ENCODE measurements at places on chromosomes 3 and 15.

DNA sequence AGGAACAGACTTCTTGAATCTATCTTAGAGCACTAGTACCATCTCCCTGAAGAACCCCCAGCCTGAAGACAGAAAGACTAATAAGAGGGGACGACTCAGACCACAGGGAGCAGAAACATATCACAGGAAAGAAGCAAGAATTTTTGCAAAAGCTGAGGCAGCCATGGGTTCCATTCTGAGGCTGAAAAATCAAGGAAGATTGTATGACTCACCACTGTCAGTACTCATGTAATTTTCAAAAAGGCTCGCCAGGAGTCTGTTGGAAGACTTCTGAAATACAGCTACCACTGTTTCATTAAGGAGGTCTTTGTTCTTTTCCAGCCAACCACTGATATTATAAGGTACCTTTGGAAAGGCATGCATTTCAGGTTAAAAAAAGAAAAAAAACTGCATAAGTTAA is 47.5 kb downstream of the MYH15 start:
- no peak for DNase-seq

DNA sequence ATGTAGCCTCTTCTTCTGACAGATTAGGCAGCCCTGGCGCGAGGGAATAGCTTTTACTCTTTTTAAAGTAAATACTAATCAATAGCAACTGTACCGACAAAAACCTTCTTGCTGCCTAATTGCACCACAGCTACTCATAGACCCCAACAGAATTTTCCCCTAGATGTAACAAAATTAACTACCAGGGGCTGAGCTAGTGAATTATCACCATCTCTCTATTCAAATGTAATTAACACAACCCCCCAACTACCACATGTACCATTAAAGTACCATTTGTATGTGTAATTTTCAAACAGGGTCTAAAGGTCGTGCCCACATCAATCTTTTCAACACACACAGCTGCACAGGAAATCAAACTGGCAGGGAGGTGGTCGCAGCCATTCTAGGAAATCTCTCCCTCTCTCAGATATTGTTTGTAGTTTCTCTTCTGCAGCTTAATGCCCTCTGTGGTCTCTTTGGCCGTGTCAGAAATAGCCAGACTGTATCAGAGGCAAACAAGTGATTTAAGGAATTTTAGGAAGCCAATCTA is 322.9 kb downstream of the RORA start:
- DNase-seq = no peak

DNA sequence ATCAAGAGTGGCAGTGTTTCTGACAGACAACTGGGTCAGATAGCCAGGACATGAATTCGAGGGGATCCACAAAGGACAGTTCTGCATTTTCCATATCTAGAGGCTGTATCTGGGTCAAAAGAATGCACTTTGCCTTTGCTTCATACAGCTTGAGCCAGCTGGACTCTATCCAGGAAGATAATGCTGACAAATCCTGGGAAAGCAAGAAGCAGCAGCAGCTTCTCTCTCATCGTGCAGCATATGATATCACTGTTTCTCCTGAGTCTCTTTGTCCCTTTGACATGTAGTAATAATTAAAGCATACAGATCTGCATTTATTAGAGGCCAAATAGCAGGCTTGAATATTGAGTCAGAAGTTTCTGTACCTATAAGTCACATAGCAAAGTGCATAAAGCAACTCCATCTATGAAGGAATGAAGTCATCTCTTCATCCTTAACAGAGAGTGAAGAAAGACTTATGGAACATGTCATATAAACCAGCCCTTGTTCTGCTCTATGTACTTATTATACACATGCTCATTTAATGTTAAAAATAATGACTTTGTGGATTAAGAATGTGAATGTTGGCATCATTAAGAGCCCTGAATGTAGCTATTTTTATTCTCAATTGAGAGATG is 236.8 kb upstream of the GBE1 start:
- peak; percentile 54 for DNase-seq

GRCh38 chr3:124529826-124530571 is 200.3 kb upstream of the UMPS start:
- DNase-seq = peak; percentile 90

GRCh38 chr3:64214381-64215018 is 10.8 kb downstream of the PRICKLE2 start:
- DNase-seq = peak; percentile 52

GRCh38 chr3:145943952-145944351 is 217.0 kb downstream of the PLOD2 start:
- DNase-seq = no peak

DNA sequence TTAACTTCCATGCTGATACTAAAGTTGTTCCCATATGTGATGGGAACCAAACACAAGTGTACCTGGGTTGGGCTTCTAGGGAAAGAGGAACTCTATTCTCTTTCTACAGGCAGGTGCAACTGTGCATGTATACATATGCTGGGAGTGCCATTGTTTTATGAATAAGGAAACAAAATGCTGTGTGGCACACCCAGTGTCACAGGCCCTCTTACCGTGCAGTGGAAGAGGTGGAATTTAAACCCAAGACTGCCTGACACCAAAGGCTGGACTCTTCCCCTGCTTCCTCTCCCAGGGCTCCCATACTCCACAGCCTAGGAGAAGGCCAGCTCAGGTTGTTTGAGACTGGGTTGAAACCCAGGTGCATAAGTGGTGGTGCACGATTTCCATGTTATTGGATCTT is 1.9 kb upstream of the FETUB start:
- no peak for DNase-seq

DNA sequence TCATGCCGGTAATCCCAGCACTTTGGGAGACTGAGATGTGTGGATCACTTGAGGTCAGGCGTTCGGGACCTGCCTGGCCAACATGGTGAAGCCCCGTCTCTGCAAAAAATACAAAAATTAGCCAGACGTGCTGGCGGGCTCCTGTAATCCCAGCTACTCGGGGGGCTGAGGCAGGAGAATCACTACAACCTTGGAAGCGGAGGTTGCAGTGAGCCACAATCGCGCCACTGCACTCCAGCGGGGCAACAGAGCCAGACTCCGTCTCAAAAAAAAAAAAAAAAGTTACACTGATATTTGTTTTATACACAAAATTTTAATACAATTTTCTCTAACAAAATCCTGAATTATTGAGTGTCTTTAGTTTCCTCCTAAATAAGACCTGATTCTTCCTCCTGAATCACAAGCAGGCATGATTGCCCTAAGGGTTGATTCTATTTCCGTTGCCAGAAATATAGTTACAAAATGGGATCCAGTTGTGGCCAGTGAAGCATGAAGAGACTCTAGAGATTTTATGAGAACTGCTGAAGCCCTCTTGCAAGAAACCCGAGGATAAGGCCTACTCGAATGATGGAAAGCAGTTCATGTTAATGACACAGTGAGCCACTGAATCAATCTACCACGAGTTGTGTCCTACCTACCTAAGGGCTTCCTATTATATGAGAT is 9.6 kb upstream of the SMARCC1 start:
- peak; percentile 74 for DNase-seq

GRCh38 chr3:46371519-46372340 is 984 bp downstream of the CCR5 start:
- DNase-seq = peak; percentile 36
